ENCODE measurements at places on chromosomes 7 and 10. TPM values are rescaled to one million over a fixed set of nuclear protein-coding genes. Genes with fewer than 3 reads are reported as not detected.

DNA sequence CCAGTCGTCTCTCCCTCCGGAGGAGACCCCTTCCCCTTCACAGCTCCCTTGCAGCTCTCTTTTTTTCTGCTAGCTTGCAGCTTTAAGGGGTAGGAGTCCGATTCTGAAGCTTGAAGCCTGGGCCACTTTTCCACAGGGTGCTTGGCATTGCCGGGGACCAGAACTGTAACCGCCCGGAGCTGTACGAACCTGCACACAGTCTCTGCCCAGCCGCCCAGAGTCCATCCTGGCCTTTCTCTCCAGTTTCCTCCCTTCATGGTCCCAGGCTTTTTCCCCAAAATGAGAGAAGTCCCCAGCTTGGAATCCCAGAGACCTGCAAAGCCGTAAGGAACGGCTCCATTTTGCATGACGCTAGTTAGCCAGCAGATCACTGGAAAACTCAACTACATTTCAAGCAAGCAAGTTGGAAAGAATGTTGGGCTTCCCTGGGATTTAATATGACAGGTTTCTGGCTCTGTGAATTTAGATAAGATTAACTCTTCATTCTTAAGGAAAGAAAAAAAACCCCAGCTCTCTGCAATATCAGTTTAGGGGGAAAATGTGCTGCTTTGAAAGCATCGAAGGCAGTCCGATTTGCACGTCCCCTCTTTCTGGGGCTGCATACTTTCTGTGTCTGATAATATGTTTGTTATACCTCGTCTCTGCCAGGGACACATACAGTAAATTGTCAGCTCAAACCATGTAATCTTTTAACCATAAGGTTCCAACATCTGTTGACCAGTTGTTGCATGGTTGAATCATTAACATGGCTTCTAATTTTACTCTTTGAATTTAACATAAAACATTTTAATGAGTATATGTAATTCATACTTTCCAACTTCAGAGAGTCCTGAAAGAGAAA, 190.0 kb upstream of the LYZL2 start:
- DNase-seq: peak; percentile 95

DNA sequence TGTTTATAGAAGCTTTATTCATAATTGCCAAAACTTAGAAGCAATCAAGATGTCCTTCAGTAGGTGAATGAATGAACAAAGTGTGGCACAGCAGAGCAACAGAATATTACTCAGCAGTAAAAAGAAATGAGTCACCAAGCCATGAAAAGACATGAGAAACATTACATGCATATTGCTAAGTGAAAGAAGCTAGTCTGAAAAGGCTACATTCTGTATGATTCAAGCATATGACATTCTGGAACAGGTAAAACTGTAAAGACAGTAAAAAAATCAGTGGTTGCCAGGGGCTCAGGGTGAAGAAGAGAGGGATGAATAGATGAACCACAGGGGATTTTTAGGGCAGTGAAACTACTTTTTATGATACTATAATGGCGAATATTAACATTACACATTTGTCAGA, 80.9 kb upstream of the APBB1IP start:
- DNase-seq: no peak

DNA sequence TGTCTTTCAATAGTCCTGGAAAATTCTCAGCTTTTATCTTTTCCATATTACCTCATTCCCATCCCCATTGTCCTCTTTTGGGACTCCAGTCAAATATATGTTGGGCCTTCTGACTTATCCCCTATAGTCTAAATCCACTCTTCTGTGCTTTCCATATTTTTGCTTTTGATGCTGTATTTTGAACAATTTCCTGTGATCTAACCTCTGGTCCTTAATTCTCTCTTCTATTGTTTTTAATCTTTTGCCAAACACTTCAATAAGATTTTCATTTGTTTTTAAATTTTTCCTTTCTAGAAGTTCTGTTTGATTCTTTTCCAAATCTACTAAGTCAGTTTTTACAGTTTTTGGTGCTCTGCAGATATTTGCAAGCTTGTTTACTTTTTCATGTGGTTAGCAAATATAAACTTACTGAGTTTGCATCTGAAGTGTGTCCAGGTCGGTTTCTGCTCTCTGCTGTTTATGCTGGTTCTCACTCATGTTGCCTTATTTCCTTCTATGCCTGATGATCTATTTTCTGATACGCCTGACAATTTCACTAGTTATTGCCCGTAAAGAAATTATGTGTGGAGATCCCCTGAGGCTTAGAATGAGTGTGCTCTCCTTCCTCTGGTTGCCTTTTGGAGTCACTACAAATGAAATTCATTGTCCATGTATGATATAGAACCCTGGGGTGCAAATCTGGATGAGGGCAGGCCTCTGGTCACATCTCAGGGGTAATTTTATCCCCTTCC, 110.4 kb downstream of the RBM20 start:
- DNase-seq: no peak

Gene SMO
- total RNA-seq: 21.9 TPM

DNA sequence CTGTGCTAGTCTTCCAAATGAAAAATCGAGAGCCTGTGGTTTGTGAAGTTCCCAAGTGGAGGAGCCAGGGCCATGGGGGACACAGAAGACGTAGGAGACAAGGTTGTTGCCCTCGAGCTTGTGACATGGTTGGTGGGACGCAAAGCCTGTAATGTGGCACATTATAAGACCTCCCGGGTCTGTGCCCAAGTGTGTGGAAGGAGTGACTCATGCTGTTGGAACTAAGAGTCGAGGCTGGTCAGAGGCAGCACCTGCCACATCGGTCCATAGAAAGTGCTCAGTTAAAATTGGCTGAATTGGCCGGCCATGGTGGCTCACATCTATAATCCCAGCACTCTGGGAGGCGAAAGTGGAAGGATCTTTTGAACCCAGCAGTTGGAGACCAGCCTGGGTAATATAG, 27.0 kb upstream of the PODXL start:
- DNase-seq: no peak

Gene FGFBP3
- total RNA-seq: 1.2 TPM

GRCh38 chr10:116472891-116473290, 45.2 kb downstream of the PNLIPRP3 start:
- peak; percentile 92 for DNase-seq

Gene PNLIPRP3
- total RNA-seq: 0.96 TPM

DNA sequence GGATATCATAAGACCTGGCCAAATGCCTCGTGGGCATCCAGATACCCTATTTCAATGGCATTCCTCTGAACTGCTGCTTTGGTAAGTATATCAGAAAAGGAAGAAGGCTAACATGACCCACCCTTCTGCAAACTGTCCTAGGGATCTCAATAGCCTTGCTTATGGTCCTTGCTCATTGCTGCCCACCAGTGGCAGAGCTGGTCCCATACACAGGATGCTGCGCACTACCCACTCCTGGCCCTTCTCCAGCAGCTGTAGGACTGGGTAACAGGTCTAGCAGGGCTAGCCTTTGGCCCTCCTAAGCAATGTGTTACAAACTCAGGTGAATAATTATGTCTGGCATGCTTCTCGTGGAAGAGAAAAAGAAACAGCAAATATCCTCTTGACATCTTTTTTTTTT, 72.5 kb downstream of the C10orf90 start:
- no peak for DNase-seq

Gene SPDYE2
- total RNA-seq: 2.6 TPM

- no peak for DNase-seq
Observed at GRCh38 chr10:73799899-73800559, 11.4 kb downstream of the NDST2 start.

DNA sequence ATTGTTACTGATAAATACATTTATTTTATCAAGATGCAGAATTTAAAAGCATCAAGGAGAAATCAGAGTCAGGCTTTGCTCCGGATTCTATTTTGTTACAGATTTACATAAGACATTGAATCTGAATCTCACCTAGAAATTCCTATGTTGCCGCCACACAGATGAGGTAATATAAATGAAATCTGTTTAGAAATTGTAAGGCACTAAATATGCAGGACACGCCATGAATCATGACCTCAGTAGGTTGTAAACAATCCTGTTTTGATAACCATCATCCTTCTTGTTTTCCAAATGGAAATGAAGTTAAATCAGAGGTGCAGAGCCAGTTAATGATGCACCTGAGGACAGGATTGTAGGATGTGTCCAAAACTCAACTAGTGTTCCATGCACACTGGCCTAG, 778.0 kb downstream of the MAGI2 start:
- no peak for DNase-seq

DNA sequence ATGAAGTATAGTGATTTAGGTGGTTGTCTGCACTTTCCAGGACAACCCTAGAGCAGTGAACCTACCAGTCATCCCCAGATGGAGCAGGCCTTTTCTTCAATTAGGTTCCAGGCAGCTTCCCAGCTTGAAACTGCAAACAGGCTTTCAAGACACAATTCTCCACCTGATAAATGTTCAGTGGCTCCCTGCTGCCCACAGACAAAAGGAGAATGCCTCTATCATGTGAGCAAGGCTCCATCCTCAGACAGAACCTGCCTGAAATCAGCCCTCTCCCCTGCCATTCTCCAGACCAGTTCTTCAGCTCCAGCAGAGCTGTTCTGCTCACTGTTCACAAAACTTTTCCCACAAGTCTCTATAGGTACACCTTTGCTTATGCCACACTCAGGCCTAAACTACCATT, 22.1 kb downstream of the RELN start:
- DNase-seq: no peak

GRCh38 chr7:111877931-111878330, 315.6 kb upstream of the IMMP2L start:
- no peak for DNase-seq

Gene DCLRE1A
- 13.0 TPM for total RNA-seq

Gene ZNF775
- total RNA-seq: 4.6 TPM

DNA sequence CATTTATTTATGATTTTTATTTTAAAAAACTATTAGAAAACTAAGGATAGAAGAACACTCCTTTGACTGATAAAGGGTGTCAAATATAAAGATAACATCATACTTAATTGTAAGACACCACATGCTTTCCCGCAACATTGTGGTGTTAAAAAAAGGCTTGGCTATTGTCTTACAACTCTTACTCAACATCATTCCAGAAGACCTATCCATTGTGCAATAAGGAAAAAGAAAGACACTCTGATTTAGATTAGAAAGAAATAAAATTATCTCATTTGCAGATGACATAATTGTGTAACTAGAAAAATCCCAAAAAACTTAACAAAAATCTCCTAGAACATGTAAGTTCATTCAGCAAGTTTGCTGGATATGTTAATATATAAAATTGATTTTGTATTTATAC, 296.7 kb upstream of the GNAI1 start:
- DNase-seq: no peak

DNA sequence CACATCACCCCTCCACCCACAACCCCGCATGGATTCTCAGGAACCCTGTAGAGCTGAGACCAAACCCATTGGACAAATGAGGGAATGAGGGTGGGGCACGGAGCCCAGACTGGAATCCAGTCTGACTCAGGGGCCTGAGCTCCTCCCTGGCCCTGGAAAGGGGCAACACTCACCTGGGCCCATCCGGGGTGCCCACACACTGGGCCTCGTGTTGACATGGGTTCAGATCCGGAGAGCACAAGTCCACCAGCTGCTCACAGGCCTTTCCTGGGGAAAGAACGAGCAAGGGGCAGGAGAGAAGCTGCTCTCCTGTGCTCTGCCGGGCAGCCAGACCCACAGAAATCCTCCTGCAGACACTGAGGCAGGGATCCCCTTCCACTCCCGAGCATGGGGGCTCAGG, 172.2 kb downstream of the SLIT1 start:
- DNase-seq: no peak

- no peak for DNase-seq
Observed at GRCh38 chr10:78981970-78982281, 86.8 kb upstream of the ZMIZ1 start.

Gene LRRC17
- 3.1 TPM for total RNA-seq

DNA sequence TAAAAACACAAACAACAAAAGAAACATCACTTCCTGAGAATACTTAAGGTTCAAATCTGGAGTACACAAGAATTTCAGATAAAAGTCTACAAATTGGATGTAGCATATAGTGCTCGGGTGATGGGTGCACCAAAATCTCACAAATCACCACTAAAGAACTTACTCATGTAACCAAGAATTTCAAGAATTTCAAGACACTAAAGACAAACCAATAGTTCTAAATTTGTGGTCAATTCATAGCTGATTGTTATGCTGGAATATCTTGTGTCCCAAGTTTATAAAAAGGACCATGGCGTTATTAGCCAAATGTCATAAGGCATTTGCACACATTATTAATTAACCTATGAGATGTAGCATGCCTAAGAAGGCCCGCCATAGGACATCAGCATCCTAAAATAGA, 1204.1 kb upstream of the AUTS2 start:
- DNase-seq: no peak

GRCh38 chr7:87317691-87318245, 27.7 kb upstream of the CROT start:
- no peak for DNase-seq

DNA sequence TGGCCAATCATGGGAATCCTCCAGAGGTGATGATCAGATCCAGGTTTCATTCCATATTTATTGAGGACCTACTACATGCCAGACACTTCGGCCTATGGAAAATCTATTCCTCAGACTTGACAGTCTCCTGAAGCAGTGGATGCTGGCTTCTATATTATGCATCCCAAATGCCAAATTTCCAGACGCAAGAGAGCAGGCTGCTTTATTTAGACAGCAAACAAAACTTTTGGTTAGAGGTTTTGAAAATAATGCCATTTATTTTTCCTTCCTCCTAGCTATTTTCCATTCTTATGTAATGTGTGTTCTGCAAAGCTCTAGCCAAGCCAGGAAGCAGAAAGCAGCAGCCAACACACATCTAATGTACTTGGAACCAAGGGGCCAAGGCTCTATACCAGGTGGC, 330.8 kb downstream of the GPAM start:
- DNase-seq: no peak

- DNase-seq: no peak
Observed at GRCh38 chr10:97053276-97053675, 132.5 kb downstream of the SLIT1 start.

GRCh38 chr7:68470836-68471435, 1127.3 kb upstream of the AUTS2 start:
- DNase-seq: no peak

GRCh38 chr10:13877154-13877909, 290.6 kb downstream of the PRPF18 start:
- no peak for DNase-seq

Gene ZNF425
- total RNA-seq: 5.1 TPM

DNA sequence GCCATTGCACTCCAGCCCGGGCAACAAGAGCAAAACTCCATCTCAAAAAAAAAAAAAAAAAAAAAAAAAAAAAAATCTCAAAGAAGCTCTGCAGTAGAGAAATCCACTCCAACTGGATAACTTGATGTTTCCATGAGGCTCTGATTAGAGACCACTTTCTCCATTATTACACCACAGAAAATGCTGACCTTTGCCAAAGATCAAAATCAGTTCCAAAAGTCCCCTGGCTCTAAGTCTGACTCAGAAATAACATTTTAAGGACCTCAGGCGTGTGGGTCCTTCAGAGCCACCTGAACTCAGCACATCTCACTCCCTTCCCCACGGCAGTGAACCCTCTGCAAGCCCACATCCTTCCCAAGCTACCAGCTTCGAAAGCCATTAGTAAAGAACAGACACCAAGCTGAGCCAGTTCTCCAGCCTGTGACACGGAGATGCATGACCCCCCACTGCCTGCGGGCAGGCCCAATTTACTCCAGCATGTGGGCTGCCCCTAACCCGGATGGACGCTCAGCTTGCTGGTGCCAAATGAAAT, 13.8 kb upstream of the TMEM120A start:
- no peak for DNase-seq

- DNase-seq: no peak
Observed at GRCh38 chr7:128838109-128838779, 8.0 kb downstream of the FLNC start.

Gene MARVELD1
- total RNA-seq: 29.1 TPM
